ENCODE measurements at places on chromosomes 4 and X.

- DNase-seq: peak; percentile 100
Measured at GRCh38 chrX:2351999-2352995, 148.5 kb downstream of the DHRSX start.

- no peak for DNase-seq
Measured at GRCh38 chrX:65741823-65742222, 74.4 kb downstream of the MSN start.

- DNase-seq: no peak
Measured at GRCh38 chr4:38106311-38106710, 146.1 kb downstream of the PTTG2 start.

DNA sequence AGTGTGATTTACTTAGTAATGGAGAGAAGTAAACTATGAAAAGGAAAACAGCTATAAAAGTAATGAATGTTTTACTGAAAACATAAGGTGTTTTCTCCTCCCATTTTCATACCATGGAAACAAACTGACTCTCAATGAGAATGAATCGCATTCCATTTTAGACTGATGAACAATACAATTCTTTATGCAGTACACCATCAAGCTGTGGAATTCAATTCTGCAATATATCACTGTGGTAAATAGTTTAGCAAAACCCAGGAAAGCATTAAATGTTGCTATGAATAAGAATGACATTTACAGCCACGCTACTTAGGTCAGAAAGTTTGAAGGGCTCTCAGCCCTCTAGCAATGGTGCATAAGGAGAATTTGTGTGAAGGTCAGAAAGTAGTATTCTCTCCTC lies 7.4 kb downstream of the DCAF8L2 start:
- DNase-seq: no peak

DNA sequence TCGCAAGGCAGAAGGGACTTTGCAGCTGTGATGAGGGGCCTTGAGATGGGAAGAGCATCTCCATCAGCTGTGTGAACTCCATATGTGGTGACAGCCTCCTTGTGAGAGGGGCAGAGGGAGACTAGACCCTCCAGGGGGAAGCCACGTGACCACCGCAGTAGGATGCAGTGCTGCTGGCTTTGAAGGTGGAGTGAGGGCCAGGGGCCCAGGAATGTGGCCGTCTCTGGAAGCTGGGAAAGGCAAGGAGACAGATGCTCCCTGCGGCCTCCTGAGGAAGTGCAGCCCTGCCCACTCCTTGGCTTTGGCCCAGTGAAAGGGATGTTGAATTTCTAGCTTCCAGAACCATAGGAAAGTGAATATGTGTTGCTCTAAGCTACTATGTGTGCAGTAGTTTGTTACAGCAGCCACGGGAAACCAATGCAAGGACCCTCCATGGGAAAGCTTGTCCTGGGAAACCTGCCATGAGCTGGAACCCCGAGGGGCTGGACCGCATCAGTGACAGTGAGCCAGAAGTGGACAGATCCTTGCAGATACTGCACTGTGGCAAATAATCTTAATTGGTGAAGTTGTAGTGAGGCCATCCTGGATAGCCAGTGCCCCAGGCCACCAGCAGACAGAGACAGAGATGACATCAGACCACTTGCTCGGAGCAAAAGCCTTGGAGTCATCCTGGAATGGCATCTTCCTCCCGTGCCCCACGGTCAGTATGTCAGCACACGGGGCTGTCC lies 35.4 kb upstream of the SORCS2 start:
- no peak for DNase-seq

- peak; percentile 78 for DNase-seq
Measured at GRCh38 chr4:113809311-113809710, 47.8 kb upstream of the CAMK2D start.

GRCh38 chr4:27218013-27218412 lies 357.4 kb downstream of the STIM2 start:
- DNase-seq: no peak

GRCh38 chr4:14726877-14727361 lies 275.4 kb upstream of the CPEB2 start:
- peak; percentile 76 for DNase-seq

- no peak for DNase-seq
Measured at GRCh38 chr4:123833171-123833643, 436.6 kb downstream of the SPRY1 start.

DNA sequence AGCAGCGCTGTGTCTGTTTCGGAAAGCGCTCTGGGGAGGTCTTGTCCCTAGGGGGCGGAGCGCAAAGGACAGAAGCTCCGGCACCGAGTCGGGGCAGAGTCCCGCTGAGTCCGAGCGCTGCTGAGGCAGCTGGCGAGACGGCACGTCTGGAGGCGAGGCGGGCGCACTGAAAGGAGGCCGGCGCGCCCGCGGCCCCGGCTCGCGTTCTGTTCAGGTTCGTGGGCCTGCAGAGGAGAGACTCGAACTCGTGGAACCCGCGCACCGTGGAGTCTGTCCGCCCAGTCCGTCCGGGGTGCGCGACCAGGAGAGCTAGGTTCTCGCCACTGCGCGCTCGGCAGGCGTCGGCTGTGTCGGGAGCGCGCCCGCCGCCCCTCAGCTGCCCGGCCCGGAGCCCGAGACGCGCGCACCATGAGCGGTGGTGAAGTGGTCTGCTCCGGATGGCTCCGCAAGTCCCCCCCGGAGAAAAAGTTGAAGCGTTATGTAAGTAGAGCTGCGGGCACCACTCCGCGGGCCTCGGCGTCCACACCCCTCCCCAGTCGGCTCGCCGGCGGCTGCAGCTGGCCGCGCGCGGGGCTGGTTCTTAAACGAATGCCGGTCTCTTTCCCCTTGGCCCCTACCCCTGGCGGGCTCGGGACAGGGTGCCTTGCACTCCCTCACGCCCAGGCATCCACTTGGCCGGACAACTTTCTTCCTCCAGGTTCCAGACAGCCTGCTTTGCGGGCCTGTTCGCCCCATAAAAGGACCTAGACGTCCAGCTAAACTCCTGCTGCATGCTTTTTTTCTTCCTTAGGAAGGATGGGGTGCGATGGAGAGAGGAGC lies at the start of gene GAB1:
Gene GAB1, plus strand, starts transcription at position 96 of the 819 bp plus-strand sequence. Its CDS starts 313 bp downstream, at position 409.
- DNase-seq: peak; percentile 80

GRCh38 chr4:36322921-36323354 lies 41.5 kb downstream of the DTHD1 start:
- DNase-seq: no peak

DNA sequence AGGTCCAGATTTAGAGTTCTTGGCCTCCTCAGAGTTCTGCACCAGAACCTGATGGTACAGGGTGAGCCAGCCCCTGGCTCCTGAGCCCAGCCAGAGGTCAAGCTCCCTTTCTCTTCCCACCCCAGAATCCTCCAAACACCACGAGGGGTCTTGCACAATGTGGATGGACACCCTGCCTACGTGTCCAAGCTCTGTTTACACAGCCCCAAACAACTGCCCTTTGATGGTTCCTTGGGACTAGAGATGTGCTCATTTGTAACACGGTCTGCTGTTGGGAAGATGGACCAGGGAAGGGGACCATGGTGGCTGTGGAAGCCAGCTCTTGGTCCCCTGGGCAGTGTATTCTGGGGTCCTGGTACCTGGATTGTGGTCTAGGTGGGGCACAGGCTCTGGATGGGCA lies 40.0 kb upstream of the RPS6KA3 start:
- no peak for DNase-seq

DNA sequence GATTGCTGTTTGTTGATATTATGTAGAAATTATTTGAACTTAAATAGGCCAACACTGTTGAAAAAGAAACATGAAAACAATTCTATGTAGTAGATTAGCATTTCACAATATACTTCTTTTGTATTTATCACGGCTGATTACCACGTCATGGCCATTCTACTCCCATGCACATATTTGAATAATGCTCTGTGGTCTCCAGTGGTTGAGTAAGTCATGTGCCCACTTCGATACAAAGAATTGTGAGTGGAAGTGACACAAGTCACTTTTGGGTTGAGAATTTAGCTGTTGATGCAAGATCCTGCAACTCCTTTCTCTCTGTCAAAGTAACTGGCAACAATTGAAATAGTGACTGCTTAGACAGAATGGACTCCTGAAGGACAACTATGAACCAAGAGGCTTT lies 6.7 kb upstream of the FSTL5 start:
- DNase-seq: no peak

- no peak for DNase-seq
Measured at GRCh38 chr4:79673898-79674297, 265.9 kb upstream of the GK2 start.

- DNase-seq: peak; percentile 31
Measured at GRCh38 chr4:142567199-142567598, 278.9 kb downstream of the INPP4B start.

GRCh38 chr4:152509595-152510225 lies 26.2 kb downstream of the FBXW7 start:
- DNase-seq: no peak

Measured in LHCN-M2 (cell line).